ENCODE measurements at places on chromosomes 2 and 18.

- H3K27ac ChIP-seq = no peak overlapping the region
- DNase-seq = no peak
- H3K27me3 ChIP-seq = peaks cover 4% of the 10 kb centered on the region
- no peaks in the 10 kb centered on the region for H3K4me1 ChIP-seq
- H3K36me3 ChIP-seq = no peaks in the 10 kb centered on the region
Observed at GRCh38 chr2:238561230-238561629, 134.5 kb downstream of the ASB1 start.

GRCh38 chr2:53312721-53313120 is 454.9 kb upstream of the CHAC2 start:
- DNase-seq = no peak
- no peaks in the 10 kb centered on the region for H3K4me1 ChIP-seq
- no peak overlapping the region for H3K27ac ChIP-seq

DNA sequence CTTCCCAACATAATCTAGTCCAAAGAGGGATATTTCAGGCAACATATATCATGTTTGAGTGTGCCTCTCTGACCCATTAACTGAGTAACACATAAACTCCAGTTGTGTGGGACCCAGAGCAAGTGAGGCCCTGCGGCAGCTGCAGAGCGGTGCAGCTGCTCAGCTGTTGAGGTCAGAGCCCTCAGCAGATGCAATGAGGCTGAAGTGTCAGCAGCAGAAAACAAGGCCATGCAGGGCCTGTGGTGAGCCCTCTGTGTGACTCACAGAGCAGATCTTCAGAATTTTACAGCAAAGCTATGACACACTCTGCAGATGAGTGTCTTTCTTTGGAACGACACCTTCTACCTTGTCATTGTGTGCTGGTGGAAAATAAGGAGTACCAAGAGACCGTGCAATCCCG is 168.5 kb downstream of the CBLN2 start:
- H3K4me1 ChIP-seq = no peaks in the 10 kb centered on the region
- H3K36me3 ChIP-seq = no peaks in the 10 kb centered on the region
- DNase-seq = no peak
- H3K4me3 ChIP-seq = no peak overlapping the region
- H3K27ac ChIP-seq = no peak overlapping the region

DNA sequence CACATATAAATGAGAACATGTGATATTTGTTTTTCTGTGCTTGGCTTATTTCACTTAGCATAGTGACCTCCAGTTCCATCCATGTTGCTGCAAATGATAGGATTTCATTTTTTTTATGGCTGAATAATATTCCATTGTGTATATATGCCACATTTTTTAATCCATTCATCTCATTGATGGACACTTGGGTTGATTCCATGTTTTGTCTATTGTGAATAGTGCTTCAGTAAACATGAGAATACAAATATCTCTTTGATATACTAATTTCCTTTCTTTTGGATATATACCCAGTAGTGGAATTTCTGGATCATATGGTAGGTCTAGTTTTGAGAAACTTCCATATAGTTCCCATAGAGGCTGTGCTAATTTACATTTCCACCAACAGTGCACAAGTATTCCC is 3.7 kb upstream of the NEMP2 start:
- peaks cover 81% of the 10 kb centered on the region for H3K36me3 ChIP-seq
- no peaks in the 10 kb centered on the region for H3K27me3 ChIP-seq
- no peak for DNase-seq
- H3K4me3 ChIP-seq = no peak overlapping the region
- no peak overlapping the region for H3K27ac ChIP-seq

- H3K4me3 ChIP-seq = no peak overlapping the region
- H3K36me3 ChIP-seq = no peaks in the 10 kb centered on the region
- no peaks in the 10 kb centered on the region for H3K4me1 ChIP-seq
Observed at GRCh38 chr18:49021433-49022129, 70.8 kb upstream of the SMAD7 start.

GRCh38 chr18:74225193-74225840 is 66.4 kb downstream of the CYB5A start:
- H3K4me1 ChIP-seq = no peaks in the 10 kb centered on the region
- H3K4me3 ChIP-seq = no peak overlapping the region
- H3K27ac ChIP-seq = no peak overlapping the region
- H3K27me3 ChIP-seq = peaks cover 8% of the 10 kb centered on the region

- no peak for DNase-seq
- peaks cover 4% of the 10 kb centered on the region for H3K4me1 ChIP-seq
- no peak overlapping the region for H3K27ac ChIP-seq
- peaks cover 3% of the 10 kb centered on the region for H3K27me3 ChIP-seq
Observed at GRCh38 chr2:215579809-215580208, 143.9 kb upstream of the FN1 start.

- no peak for DNase-seq
- H3K36me3 ChIP-seq = no peaks in the 10 kb centered on the region
Observed at GRCh38 chr18:61398961-61399705, 65.9 kb downstream of the CDH20 start.

DNA sequence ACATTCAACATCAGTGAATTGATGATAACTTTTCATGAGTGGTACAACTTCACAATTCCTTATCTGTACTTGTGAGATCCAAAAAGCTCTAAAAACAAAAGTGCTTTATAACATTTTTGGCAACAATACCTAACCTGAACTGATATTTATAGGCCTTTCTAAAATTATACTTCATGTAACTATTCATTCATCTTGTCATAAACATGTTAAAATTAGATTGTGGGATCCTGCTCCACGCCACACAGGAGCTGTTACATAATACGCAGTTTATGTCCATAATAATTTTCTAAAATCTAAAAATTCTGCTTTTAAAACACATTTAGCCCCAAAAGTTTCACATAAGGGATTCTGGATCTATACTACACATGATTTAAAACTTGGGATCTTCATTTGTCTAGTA is 908.5 kb upstream of the CHAC2 start:
- H3K27ac ChIP-seq = no peak overlapping the region
- H3K36me3 ChIP-seq = no peaks in the 10 kb centered on the region
- H3K4me3 ChIP-seq = no peak overlapping the region
- no peak for DNase-seq
- no peaks in the 10 kb centered on the region for H3K4me1 ChIP-seq

DNA sequence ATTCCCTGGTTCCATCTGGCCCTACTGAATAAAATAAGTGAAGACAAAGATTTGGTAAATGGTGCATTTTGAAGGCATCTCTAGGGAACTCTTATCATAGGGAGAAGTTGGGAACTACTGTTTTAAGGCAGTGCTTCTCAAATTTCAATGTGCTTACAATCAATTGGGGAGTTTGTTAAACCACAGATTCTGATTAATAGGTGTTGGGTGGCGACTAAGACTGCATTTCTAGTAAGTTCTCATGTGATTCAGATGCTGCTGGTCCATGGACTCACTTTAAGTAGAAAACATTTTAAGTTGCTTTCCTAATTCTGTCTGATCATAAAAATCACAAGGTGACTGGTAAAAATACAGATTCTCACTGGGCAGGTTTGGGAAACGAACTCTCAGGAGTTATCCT is 14.6 kb downstream of the FARSB start:
- DNase-seq = no peak
- H3K36me3 ChIP-seq = peaks cover 92% of the 10 kb centered on the region
- H3K4me3 ChIP-seq = no peak overlapping the region
- H3K27me3 ChIP-seq = no peaks in the 10 kb centered on the region
- H3K27ac ChIP-seq = peak overlapping the region; percentile 53

- no peaks in the 10 kb centered on the region for H3K36me3 ChIP-seq
- no peaks in the 10 kb centered on the region for H3K27me3 ChIP-seq
- H3K4me3 ChIP-seq = no peak overlapping the region
Observed at GRCh38 chr18:27699137-27699536, 477.8 kb downstream of the CDH2 start.

DNA sequence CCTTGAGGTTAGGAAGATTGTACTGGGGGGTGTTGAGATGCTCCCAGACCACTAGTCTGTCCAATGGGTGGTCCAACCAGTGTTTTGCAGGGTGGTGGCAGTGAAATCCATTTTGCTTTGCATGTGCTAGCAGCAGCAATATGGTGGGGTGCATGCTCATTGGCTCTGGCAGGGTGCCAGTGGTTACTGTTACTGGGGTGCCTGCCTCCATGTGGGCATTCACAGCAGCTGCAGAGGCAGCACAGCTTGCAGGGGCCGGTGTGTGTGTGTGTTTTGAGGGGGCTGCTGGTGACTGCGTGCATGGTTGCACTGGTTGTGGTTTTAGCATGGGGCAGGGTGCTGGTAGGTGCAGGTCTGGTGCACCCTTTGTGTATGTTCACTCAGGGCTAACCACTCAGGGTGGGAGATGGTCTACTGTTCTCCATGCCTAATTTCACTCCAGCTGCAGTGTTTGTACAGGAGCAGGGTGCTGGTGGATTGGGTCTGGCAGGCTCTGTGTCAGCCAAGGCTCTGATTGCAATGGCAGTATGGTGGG is 265.4 kb downstream of the NUP35 start:
- no peaks in the 10 kb centered on the region for H3K27me3 ChIP-seq
- no peaks in the 10 kb centered on the region for H3K36me3 ChIP-seq
- DNase-seq = no peak

DNA sequence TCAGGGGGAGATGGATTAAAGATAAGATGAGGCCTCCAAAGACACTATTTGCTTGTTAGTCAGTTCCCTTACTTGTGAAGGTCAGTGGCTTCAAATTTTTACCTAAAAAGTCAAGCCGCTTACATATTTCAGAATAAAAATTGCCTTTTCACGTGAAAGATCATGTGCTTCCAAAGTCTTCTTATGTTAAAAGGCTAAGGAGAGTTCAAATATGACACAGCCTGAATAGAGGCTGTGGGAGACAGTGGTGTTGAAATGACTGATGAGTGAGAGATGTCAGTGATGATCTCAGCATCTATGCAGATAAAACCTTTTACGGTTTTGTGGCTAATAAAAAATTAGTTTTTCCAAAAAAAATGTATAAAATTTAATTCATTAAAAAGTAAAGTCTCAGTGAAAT is 40.5 kb downstream of the UPP2 start:
- H3K27ac ChIP-seq = no peak overlapping the region
- no peak for DNase-seq
- H3K4me1 ChIP-seq = no peaks in the 10 kb centered on the region
- peaks cover 33% of the 10 kb centered on the region for H3K27me3 ChIP-seq
- no peaks in the 10 kb centered on the region for H3K36me3 ChIP-seq

DNA sequence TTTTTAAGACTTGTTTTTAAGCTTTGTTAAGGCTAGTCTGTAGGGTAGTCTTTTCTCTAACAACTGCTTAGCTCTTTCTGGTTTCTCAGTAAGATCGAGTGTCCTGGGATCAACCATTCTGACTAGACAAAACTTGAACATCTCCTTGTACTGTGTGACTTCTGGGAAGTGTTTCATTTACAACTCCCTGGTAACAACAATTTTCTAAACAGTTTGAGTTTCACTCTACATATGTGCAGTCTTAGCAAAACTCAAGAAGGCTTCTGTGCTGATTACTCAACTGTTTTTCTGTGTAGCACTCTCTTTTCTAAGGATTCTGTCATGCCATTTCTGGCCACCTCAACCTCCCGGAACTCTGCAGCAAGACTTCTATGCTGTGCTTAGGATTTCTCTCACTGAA is 204.5 kb downstream of the KIAA1328 start:
- no peak overlapping the region for H3K27ac ChIP-seq
- H3K27me3 ChIP-seq = no peaks in the 10 kb centered on the region
- no peaks in the 10 kb centered on the region for H3K4me1 ChIP-seq
- no peak for DNase-seq
- H3K36me3 ChIP-seq = peaks cover 69% of the 10 kb centered on the region

GRCh38 chr2:27831279-27832050 is 58.7 kb downstream of the RBKS start:
- H3K27ac ChIP-seq = no peak overlapping the region
- peaks cover 4% of the 10 kb centered on the region for H3K4me1 ChIP-seq
- no peak overlapping the region for H3K4me3 ChIP-seq

DNA sequence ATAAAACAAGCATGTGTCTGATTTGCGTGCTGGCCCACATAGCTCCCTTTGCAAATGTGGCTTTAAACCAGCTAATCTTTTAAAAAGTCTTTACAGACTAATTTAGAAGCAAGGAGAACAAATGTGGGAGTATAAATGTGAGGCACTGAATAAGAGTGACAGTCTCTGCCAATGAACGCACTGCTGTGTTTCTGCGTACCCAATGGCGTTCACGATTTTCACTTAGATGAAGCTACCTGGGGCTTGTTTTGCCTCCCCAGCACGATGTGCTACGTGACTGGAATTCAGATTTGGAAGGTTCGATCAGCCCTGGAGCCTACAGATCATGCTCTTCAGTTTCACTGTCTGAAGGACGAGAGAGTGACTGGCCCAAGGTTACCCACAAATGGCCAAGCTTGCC is 10.8 kb upstream of the CRACDL start:
- no peak overlapping the region for H3K4me3 ChIP-seq
- H3K27ac ChIP-seq = no peak overlapping the region

GRCh38 chr18:59792353-59792752 is 95.1 kb upstream of the CCBE1 start:
- no peak overlapping the region for H3K4me3 ChIP-seq
- no peak overlapping the region for H3K27ac ChIP-seq
- no peaks in the 10 kb centered on the region for H3K4me1 ChIP-seq
- peaks cover 3% of the 10 kb centered on the region for H3K27me3 ChIP-seq

- no peak overlapping the region for H3K4me3 ChIP-seq
- H3K4me1 ChIP-seq = peaks cover 2% of the 10 kb centered on the region
- no peak for DNase-seq
- H3K27me3 ChIP-seq = peaks cover 6% of the 10 kb centered on the region
- H3K27ac ChIP-seq = no peak overlapping the region
Observed at GRCh38 chr2:122138561-122138960, 383.1 kb downstream of the TSN start.

- no peak overlapping the region for H3K4me3 ChIP-seq
- no peaks in the 10 kb centered on the region for H3K36me3 ChIP-seq
- peaks cover 1% of the 10 kb centered on the region for H3K4me1 ChIP-seq
- DNase-seq = no peak
Observed at GRCh38 chr2:10009811-10010781, 33.3 kb upstream of the KLF11 start.

DNA sequence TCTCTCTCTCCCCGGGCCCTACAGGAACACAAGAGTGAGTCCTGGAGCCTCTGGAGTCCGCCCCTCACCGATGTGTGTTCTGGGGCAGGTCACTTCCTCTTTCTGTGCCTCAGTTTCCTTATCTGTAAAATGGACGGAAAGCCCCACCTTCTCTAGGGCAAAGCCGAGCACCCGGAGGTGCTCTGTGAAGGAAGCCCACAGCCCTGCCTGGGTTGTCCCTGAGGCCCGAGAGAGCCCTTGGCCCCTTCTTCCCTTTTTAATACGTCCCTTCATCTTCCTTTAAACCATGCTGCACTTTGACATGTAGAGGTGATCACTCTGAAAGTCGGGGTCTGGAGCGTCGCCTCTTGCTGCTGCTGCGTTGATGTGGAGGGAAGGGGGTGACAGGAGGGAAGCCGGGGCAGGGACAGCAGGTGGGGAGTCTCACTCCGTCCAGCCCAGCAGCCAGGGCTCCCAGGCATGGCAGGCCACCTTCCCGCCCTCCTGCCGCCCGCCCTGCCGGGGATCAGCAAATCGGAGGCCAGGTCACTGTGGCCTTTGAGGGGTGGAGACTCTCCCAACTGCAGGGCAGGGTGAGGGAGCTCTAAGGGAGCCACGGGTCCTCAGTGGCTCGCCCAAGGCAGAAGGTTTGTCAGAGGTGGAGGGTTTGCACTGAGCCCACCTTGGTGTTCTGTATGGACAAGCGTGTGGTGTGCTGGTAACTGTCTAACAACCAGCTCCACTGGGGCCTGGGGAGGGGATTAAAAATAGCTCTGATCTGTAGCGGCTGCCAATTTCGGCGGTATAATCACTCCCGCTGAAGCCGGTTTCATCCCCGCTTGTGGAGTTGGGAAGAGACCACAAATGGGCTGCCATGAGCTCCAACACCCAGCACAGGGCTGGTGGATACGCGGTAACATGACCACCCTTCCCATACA is 135.9 kb upstream of the ID2 start:
- H3K4me3 ChIP-seq = peak overlapping the region; percentile 19
- H3K27ac ChIP-seq = peak overlapping the region; percentile 99
- DNase-seq = no peak
- no peaks in the 10 kb centered on the region for H3K36me3 ChIP-seq

Data from activated T-cell treated with anti-CD3 and anti-CD28 coated beads, Interleukin-2, amount 50 U/mL, for 24 hours (primary cell).